ENCODE measurements at places on chromosomes 16 and 17.

GRCh38 chr17:61307905-61308886 lies 91.4 kb upstream of the TBX2 start:
- DNase-seq = no peak

GRCh38 chr17:56314026-56314425 lies 160.8 kb downstream of the ANKFN1 start:
- DNase-seq = no peak

- DNase-seq = no peak
Observed at GRCh38 chr17:78922816-78923498, 2.2 kb downstream of the TIMP2 start.

- DNase-seq = no peak
Observed at GRCh38 chr17:1486802-1487695, 5.4 kb downstream of the MYO1C start.

DNA sequence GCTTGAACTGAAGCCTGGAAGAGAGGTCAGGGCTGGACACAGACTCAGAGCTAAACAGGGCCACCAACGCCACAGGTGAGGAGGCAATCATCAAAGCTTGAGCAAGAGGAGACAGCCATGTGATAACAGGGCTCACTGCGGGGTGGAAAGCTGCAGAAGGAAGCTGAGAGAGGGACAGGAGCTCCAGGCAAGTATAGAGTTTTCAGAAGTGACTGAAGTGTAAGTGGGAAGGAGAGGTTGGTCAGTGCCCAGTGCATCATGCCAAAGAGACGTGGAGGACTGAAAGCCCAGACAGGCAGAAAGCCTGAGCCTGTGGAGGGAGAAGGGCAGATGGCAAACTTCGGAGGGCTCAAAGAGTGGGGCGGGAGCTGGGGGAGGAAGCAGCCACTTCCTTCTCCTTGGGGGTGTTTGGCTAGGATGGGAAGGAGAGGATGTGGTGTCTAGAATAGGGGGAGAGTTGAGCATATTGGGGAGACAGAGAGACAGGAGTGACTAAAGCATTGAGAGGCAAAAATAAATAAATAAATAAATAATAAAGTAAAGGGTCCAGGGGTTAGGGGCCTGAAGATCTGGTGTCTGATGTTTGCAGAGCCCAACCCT lies 2.6 kb downstream of the KIFC3 start:
- DNase-seq = no peak

DNA sequence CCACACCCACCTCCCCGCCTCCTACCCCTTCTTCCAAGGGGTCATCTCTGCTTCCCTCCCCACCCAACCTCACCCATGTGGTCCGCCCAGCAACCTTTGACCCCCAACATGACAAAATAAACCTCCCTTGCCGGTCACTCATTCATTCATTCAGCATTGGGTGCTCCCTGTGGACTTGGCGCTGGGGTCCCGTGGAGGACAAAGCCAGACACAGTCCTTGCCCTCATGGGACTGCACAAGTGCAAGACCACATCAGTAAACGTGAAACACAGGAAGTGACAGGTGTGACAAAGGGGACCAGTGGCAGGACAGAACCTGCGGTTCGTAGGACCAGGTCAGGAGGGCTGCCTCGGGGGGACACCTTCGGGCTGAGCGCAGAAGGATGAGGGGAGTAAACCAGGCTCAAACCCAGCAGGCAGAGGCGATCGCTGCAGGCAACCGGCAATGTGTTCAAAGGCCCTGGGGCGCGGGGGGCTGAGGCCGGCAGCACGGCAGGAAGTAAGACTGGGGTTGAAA lies 185.4 kb downstream of the SEC14L1 start:
- DNase-seq = no peak

- no peak for DNase-seq
Observed at GRCh38 chr17:57484826-57485565, 228.7 kb downstream of the MSI2 start.

- DNase-seq = no peak
Observed at GRCh38 chr17:80111702-80112470, 10.5 kb downstream of the GAA start.

GRCh38 chr16:47480410-47480809 lies 19.3 kb downstream of the PHKB start:
- DNase-seq = no peak

GRCh38 chr17:29977836-29978235 lies 36.4 kb downstream of the EFCAB5 start:
- DNase-seq = no peak

DNA sequence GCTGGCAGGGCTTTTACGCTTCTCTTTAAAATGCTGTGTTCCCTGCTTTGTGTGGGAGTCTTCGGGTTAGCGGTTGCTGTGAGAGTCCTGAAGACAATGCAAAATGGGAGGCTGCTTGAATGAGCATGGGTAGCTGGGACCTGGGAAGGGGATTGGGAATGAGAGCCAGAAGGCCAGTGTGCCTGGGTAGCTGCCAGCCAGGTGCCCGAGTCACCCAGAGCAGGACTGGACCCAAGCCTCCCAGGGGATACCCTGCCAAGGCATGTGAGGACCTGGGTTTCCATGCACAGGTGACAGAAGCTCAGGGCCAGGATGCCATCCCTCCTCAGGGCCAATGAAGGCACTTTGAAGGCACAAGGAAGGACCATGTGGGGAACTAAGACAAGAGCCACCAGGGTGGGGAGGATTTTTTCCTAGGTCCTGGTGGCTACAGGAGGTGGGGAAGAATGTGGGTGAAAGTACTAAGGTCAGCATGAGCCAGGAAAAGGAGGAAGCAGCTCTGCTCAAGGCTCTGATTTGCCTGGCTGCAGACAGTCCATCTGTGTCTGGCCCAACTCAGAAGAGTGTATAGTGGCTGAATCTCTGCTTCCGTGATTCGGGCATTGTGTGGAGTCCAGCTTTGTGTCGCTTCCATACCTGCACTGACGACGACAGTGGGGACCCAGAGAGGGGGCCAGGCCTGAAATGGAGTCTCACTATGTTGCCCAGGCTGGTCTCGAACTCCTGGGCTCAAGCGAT lies 20.5 kb downstream of the TMEM94 start:
- no peak for DNase-seq

- DNase-seq = no peak
Observed at GRCh38 chr17:50132104-50132794, 2.3 kb upstream of the SAMD14 start.

- no peak for DNase-seq
Observed at GRCh38 chr16:66434619-66435430, 7.7 kb downstream of the BEAN1 start.

DNA sequence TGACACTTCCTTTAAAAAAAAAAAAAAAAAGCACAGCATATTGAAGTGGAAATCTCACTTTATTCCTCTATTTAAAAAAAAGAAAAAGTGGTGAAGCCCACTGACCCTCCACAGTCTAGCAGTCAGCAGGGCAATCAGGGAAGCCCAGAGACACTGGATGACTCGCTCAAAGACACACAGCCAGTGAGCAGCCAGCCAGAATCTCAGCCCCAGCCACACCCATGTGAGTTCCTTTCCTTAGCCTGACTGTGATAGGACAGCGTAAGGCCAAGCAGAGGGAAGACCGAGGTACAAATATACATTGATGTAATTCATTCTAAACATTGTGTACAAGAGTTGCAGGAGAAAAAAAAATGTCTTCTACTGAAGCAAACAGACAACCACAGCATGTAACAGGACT lies 22.5 kb downstream of the XPO6 start:
- no peak for DNase-seq

DNA sequence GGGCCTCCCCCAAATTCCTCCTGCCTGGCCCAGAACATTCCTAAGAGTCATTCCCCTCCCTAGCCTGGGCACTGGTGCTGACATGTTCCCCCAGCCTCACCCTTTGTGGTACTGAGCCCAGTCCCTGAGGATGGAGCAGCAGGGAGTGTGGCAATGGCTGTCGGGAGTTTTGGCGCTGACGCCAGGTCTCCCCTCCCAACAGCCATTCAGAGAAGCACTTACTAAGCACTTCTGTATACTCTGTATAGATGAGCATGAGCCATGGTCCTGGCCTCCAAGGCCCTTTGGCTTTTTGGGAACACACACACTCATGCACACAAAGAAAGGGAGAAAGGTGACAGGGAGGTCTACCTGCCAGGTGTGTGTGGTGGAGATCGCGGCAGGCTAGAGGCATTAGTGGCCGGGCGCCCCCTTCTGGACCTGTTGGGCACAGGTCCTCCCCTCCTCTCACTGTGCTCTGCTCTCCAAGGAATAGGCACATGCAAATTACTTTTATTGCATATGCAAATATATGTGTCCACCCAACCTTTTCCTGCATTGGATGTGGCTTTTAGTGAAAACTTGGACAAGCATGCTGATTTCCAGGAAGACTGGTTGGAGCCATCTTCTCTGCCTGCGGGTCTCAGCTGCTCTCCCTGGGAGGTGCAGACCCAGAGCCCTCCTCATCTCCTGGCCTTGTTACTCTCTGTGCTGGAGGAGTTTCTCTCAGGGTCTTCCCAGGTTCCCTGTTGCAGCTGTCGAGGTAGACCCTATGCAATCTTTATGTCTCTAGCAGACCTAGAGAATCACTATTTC lies 17.4 kb upstream of the C17orf107 start:
- no peak for DNase-seq

- no peak for DNase-seq
Observed at GRCh38 chr16:83363521-83363920, 444.3 kb upstream of the HSBP1 start.

DNA sequence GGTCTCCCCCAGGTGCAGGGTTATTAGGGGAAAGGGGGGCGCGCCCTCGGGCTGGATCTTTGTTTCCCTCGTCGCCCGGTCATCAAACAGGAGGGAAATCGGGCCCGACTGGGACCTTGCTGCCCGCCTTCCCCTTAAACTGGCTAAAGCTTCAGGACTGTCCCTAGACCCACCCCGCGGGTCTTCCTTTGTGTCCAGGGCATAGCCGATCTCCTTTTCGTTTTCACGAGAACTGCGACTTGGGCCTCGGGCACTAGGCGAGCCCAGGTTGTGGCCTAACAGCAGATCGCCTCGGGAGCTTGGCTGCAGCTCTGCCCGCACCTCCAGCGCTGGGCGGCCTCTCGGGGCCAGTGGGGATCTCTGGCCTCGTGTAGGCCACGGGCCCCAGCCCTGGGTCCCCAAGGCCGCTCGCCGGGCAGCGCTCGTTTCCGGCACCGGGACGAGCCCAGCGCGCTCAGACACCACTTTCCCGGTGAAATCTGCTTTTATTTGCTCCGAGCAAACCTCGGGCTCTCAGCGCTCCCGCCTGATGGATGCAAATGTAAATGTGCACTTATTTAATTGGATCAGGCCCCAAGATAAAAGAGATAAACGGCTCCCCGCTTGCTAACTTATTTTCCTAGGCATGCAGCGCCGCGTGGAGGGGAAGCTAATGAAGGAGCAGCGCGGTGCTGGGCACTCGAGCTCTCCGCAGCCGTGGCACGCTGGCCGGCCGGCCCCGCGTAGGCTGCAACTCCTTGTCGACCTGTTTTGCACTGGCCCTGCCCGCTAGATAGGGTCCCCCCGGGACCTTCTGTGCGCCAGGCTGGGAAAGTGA lies 7.8 kb downstream of the IRX5 start:
- no peak for DNase-seq

DNA sequence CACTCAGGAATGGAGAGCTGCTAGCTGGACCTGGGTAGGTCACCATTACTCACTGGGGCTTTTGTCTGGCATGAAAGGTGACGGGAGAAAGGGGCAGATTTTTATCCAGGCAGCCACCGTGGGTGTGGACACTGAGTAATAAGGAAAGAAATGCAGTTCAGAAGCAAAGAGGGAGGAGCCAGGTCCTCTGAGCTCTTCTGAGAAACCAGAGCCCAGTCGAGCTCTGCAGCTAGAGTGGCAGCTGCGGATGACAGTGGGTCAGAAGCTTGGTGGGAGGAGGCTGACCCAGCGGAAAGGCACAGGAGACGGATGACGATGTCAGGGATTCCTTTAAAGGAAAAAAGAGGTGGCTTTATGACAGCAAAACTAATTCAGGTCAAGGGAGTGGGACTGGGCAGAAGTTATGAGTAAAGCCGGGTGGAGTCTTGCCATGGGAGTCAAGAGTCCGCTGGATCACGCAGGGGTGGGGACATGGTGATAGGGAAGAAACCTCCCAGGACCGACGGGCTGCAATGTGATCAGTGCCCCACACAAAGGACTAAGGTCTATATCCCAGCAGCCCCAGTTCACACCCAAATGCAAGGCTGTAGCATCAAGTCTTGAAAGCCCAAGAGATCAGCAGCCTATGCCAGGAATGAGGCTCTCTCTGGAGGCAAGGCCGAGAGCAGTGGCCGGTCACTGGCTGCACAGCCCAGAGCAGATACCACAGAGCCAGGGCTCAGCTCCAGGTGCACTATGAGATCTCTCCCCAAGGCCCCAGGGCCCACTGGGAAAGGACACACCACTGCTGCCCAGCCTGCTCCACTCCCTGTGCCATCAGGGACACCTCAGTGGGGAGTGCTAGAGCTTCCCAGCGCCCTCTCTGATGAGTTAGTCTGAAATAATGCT lies 6.3 kb upstream of the MNT start:
- DNase-seq = no peak

GRCh38 chr17:12114686-12115418 lies 94.2 kb downstream of the MAP2K4 start:
- DNase-seq = no peak

- DNase-seq = no peak
Observed at GRCh38 chr16:69712914-69713581, 13.3 kb downstream of the NQO1 start.

DNA sequence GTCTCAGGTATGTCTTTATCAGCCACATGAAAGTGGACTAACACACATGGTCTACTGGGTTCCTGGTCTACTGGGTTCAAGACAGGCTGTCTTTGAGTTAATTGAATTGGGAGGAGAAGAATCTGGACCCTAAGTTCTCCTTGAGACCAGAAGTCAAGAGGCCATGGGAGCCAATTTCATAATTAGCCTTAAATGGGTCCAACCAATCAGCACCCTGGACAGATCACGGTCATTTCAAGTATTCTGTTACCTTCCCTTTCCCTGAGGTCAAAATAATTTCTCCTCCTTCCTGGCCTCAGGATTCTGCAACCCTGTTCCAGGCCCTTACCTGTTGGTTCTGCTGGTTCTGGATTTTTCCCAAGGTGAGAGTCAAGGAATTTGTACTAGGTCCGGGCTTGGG lies 23.8 kb downstream of the OSBPL7 start:
- DNase-seq = no peak

DNA sequence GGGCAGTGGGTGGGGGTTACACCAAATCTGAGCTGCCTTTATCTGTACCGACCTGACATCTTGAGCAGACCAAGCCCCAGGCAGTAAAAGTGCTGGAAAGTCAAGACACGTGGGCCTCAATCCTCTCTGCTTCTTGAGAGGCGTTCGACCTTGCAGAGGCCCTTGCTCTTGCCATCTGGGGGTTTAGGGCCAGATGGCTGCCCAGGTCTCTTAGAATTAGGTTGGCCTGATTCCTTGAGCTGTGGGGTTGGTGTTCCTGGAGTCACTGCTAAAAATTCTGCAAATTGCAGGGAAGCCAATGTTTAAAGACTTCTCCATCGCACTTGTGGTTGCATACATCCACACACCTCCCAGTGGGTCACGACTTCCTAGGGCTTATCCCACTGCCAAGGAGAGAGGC lies 238.2 kb upstream of the ASIC2 start:
- no peak for DNase-seq

Measured in right renal pelvis (tissue), 4 donors.